NCI-H748 treated with DMSO at 0.1 percent for 48 hours (cell line): ENCODE measurements at places on chromosomes 13 and 19.
A peak's percentile ranks its signal among the peaks of the same experiment; 100 is the strongest.

- DNase-seq = no peak
Observed at GRCh38 chr19:19372656-19373416, 32.6 kb upstream of the GATAD2A start.

GRCh38 chr19:40366697-40367561 lies 18.4 kb downstream of the PLD3 start:
- no peak for DNase-seq

GRCh38 chr19:55321466-55322137 lies 3.5 kb downstream of the TMEM150B start:
- DNase-seq = no peak

GRCh38 chr19:52277471-52277870 lies 8.1 kb downstream of the ZNF766 start:
- no peak for DNase-seq

DNA sequence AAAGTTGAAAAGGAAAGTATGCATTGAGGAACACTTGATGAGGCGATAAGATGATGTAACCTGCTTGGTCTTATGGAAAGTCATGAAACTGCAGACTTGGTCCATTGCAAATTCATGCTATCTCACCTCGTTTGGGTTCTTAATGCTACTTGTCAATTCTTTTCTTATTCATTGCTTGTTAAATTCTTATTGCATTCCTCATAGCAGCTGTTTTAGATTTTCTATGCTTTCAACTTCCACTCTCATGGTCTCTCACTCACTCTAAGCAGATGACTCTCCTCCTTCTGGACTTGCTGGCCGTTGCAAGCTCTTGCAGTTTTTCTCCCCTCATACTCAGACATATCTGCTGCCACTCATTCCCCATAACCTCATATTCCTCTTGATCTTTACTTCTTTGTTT lies 67.8 kb upstream of the CSNK1A1L start:
- no peak for DNase-seq

DNA sequence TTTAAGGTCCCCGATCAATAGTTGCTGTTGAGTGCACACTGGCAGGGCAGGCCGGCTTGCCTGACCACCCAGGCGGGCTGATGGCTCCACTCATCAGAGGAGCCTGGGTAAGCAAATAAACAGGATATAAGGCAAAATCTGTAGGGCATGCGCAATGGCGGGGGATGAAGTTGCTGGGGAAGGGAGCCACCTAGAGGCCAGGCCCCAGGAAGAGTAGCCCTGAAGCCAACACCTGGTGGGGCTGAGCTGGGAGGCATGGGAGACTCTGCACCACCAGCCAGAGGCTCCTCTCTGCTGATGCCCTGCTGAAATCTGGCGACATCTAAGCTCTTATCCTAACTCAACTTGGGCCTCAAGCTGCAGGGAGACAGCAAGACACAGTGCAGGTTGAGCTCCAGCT lies 324.3 kb downstream of the ZNF536 start:
- peak; percentile 41 for DNase-seq

GRCh38 chr13:48562296-48563066 lies 29.6 kb upstream of the RCBTB2 start:
- DNase-seq = no peak

- DNase-seq = no peak
Observed at GRCh38 chr13:107057028-107057631, 489.2 kb upstream of the ARGLU1 start.

- no peak for DNase-seq
Observed at GRCh38 chr13:110396913-110397381, 89.9 kb downstream of the COL4A2 start.

GRCh38 chr19:33486407-33486806 lies 35.2 kb downstream of the PEPD start:
- DNase-seq = no peak

- no peak for DNase-seq
Observed at GRCh38 chr19:43534816-43535761, 2.1 kb downstream of the ZNF575 start.
